ENCODE measurements at places on chromosomes 13 and 19.

GRCh38 chr13:20400774-20401173 is 124.9 kb downstream of the CRYL1 start:
- DNase-seq, result no peak

GRCh38 chr13:99983499-99984401 is 2.2 kb downstream of the ZIC2 start:
- no peak for DNase-seq

DNA sequence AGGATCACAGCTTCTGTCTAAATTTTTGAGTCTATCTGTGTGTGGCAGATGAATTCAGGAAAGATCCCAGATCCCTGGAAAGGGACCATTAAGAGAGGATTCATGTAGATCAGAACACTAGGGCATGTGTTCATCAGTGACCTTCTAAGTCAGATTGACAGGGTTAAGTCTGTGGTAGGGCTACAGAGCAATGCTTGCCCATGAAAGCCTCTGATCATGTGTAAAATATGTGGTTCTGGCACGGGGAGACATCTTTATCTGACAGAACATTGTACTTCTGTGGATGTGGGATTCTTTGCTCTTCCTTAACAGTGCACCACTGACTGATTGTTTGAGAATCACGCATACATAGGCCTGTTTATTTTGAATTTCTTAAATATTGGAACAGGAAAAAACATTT is 42.9 kb downstream of the ZNF506 start:
- no peak for DNase-seq

DNA sequence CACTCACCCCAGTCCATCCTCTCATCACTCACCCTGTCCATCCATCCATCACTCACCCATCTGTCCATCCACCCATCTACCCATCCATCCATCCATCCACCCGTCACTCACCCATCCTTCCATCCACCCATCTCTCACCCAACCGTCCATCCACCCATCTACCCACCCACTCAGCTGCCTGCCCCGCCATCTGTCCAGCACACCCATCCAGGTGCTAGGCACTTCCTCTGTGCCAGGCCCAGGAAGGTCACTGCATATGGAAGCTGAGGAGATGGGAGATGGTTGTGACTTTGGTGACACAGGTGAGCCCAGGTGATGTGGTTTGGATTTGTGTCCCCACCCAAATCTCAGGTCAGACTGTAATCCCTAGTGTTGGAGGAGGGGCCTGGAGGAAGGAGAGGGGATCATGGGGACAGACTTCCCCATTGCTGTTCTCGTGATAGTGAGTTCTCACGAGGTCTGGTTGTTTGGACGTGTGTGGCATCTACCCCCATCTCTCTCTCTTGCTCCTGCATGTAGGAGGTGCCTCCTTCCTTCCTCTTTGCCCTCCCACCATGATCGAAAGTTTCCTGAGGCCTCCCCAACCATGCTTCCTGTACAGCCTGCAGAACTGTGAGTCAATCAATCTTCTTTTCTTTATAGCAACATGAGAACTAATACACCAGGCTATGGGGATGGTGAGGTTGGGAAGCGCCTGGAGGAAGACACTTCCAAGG is 15.9 kb upstream of the C13orf46 start:
- no peak for DNase-seq

DNA sequence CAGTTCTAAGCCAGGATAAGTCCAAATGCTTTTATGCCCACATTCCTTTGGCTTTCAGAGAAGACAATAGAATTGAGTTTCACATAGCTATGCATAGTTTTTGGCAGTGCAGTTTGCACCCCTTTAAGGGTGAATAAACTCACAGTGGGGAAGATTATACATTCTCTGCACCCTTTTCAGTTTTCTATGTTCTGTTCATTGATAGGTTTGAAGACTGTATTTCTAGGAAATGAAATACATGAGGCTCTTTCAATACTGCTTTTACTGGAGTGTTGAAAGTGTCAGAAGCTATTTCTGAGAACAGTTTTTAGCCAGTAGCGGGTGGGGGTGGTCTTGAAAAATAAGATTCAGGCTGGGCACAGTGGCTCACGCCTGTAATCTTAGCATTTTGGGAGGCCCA is 46.2 kb downstream of the IPO5 start:
- DNase-seq, result no peak

DNA sequence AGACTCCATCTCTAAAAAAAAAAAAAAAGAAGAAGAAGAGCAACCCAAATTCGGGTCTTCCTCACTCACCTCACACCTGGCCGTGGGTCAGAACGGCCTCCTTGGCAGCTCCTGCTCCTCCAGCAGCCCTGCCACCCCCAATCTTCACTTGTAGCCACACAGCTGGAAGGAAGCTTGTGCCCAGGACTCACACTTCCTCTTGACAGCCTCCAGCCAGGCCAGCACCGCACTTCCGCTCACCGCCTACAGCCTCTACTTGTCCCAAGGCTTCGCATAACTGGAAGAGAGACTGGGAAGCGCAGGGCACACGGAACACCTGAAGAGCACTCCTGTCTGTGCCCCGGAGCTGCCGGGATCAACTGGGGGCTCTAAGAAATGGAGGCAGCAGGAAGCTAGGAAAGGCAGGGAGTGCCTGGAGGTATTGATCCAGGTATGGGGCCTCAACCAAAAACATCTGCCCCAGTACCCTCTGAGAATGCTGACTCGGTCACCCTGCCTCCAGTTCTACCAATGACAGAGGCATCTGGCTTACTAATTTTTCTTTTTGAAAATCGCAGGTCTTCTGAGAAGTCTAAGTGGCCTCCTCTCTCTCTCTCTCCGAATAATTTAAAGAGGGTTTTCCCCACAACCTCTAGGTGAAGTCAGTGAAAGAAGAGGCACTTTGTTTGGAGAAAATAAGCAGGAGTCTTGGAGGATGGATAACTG is 31.1 kb upstream of the ATP12A start:
- DNase-seq, result peak; percentile 14

GRCh38 chr19:11538232-11539036 is at the start of gene CNN1:
TSS of gene CNN1 (plus strand) at chr19:11538851. CDS start at chr19:11538928, 77 bp downstream.
- no peak for DNase-seq

DNA sequence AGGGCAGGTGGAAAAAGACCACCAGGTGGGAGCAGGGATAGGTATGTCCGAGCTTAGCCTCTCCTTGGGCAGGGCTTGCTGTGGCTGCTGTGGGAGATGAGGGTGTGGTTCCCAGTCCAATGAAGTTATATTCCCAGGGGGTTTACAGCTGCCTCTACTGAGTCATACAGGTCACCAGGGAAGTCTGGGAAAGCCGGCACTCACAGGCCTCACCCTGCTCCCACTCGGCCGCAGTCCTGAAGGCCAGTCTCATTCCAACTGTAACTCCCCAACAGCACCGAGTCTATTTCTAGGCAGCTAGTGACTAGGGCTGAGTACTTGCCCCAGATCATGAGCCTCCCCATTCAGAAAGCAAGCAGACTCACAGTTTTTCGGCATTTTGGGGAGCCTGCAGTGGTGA is 77.1 kb downstream of the FNDC3A start:
- no peak for DNase-seq

GRCh38 chr19:335072-335471 is 9.5 kb downstream of the MIER2 start:
- no peak for DNase-seq

GRCh38 chr19:12485052-12485416 is 418 bp upstream of the ZNF709 start:
- no peak for DNase-seq

- no peak for DNase-seq
Observed at GRCh38 chr13:101978552-101979315, 423.1 kb downstream of the FGF14 start.

DNA sequence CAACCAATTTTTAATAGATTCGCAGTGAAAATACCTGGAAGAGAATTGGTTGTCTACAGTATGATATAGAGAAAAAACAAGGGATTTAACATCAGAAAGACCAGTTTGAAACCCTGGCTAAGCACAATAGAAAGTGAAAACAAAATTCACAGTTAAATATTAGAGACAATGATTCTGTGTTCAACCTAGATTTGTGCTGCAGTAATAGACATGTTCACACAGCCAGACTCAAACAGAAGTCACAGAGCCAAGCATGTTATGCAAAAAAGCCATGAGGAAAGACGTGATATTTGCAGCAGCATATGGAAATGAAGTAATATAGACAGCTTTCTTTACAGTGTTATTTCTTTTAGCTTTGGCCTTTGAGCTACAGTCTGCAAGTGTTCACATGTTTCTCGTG is 48.1 kb downstream of the SCEL start:
- DNase-seq, result no peak

DNA sequence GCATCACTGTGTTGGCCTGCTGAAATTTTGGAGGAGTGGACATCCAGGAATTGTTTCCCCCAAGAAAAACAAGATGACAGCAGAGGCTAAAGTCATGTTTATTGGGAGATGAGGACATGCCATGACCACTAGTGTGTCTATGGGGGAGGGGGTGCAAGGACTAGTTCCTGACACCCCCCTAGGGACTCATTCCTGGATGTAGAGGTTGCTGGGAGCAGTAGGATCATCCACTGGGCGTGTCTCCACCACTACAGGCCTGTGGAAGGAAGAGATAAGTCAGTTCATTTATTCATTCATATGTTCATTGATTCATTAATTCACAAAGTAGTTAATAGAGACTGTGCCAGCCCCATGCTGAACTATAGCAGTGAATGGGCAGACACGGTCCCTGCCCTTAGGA is 30.2 kb downstream of the MAP4K1 start:
- DNase-seq, result no peak

DNA sequence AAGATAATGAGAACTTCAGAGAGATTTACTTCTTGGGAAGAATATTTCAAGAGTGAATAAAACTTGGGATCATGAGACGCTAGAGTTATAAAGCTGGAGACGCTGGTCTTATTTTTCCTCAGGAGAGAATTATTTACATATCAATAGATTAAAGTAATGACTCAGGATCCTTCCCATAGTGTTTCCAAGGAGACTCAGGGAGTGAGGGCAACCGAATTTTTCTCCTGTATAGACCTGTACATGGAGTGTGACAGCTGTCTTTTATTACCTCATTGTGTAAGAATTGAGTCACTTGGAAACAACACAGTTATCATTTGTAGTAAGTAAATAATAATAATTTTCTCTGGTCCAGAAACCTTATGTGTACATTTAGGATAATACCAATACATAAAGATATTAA is 1905.5 kb downstream of the OLFM4 start:
- DNase-seq, result no peak

GRCh38 chr19:46761418-46761831 is 15.2 kb upstream of the STRN4 start:
- no peak for DNase-seq

DNA sequence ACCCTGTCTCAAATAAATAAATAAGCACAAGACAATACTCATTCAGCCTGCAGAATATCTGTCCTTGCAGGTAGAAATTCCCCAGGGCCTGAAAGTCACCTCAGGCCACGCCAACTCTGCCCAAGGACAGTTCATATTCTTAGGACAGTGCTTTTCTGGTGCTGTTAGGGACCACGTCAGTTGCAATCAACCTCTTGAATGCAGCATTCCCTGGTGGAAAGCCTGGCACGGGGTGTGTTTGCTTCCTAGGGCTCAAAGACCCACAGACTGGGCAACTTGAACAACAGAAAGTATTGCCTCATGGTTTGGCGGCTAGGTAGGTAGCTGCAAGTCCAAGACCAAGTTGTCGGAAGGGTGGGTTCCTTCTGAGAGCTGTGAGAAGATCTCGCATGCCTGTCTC is 160.3 kb downstream of the KCTD15 start:
- no peak for DNase-seq

DNA sequence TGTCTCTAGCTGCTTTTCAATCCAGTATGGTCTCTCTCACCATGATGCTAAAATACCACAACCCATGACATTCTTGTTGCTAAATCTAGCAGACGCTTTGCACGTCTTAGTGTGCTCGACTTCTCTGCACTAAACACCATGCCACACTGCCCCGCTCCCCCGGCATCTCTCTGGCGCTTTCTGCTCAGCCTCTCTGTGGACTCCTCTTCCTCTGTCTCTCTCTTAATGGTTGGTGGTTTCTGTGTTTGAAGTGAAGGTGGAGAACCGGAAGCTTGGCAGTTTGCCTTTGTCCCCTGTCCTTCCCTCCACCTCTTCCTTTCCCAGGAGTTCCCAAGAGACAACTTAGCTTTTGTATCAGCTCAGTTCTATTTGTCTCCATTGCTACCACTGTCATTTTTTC is 8.8 kb downstream of the ERCC5 start:
- DNase-seq, result no peak

DNA sequence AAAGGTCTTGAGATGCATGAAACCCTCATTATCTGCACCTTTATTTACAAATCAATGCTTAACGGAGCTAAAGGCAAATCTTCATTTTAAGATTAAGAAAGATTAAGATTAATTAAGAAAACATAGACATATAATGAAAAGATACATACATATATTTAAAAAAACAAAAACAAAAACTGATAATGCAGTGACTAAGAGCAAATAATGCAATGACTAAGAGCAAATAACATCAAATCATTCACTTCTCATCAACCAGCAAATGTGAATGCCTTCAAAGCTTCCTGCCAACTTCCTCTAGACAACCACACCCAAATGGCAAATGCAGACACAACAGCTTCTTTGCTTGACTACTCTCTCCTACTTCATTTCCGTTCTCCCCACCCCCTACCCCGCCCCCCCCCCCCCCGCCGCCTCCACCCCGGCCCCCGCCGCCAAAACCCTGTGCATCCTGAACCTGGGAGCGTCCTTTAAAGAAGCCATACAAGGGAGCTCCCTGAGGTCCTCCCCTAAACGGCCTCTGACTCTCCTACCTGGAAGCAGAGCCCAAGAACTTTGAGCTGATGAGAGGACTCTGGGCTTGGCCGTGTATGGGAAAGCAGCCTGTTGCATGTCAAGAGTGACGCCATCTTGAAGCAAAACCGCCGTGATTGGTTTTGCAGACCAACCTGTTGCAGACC is 24.5 kb downstream of the TEX101 start:
- DNase-seq, result no peak

DNA sequence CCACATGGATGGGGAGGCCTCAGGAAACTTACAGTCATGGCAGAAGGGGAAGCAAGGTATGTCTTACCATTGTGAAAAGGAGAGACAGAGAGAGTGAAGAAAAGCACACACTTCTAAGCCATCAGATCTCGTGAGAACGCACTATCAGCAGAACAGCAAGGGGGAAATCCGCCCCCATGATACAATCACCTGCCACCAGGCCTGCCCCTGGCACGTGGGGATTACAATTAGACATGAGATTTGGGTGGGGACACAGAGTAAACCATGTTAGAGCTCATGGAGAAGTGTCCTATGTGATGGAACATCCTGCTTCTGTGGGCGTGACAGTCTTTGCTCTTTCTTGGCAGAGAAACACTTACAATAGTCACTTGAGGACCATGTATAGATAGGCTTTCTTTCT is 28.1 kb upstream of the ZNF331 start:
- no peak for DNase-seq

GRCh38 chr19:1847684-1848398 is 442 bp downstream of the REXO1 start:
- DNase-seq, result peak; percentile 56

GRCh38 chr19:39871886-39872866 is 26.0 kb upstream of the FBL start:
- DNase-seq, result no peak

Data from stimulated activated CD4-positive, alpha-beta T cell treated with anti-CD3 and anti-CD28 coated beads, Interleukin-15, amount 100 ng/mL, for 24 hours (primary cell).